Thyroid gland (tissue), 4 donors: ENCODE measurements at places on chromosomes 3 and 15.
A peak's percentile ranks its signal among the peaks of the same experiment; 100 is the strongest.

DNA sequence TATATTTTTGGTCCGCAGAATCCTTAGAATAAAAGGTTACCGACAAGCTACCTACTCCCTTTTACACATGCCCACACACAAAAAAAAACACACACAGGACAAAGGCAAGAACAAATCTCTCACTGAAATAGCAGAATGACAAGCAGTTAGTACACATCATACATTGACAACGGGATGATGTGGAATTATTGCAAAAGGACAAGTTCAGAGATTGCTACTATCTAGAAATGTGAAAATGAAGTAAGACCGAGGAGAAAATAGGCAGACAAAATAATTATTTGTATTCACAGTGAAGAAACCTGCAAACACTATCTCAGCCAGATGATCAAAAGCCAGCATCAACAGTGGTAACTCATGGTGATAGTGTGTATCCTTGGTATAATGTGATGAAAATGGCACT is 112.2 kb upstream of the C3orf80 start:
- DNase-seq = no peak

DNA sequence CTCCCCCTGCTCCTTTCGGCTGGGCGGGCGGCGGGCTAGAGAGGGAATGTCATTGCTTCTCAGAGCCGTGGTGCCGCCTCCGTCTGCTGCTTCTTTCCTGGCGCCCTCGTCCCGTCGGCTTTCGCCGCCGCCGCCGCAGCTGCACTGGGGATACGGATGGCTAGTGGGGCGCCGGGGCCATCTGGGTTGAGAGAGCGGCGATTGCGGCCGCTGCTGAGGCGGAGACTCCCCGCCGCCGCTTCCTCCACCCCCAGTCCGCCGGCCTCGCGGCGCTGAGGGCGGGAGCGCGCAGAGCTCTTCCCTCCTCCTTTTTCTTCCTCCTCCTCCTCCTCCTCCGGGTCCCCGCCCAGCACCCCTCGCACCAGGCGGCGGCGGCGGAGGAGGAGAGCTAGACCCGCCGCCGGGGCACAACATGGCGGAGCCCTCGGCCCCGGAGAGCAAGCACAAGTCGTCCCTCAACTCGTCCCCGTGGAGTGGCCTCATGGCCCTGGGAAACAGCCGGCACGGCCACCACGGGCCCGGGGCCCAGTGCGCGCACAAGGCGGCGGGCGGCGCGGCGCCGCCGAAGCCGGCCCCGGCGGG is at the start of gene STT3B:
Gene STT3B, plus strand, starts transcription at position 339 of the 582 bp plus-strand sequence. Its CDS starts 74 bp downstream, at position 413.
- peak; percentile 81 for DNase-seq

DNA sequence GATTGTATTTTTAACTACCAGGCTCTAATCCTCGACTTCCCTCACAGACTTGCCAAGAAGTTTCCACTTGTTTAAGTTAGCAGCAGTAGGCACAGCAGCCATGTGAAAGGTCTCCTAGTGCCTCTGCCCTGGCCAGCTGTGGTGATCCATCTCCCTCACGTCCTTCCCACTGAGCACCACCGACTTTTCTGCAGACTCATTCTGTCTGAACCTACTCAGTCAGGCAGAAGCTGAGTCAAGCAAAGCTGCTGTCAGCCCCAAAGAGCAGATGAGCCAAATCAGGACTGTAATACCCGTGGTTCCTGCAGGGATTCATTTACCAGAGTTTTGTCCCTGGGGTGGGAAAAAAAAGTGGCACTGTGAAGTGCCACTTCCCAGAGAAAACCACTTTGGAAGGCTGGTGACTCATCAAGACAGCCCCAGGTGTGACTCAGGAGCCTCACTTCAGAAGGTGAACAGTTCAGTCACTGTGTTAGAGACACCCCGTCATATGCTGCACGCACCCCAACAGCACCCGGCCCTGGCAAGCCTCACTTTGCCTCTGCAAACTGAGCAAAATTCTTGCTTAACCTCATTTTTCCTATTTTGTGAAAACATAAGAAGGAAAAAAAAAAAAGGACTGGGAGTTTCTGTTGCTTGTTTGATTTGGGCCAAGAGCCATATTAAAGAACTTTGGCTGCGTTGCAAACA is 76.0 kb downstream of the WWTR1 start:
- DNase-seq = peak; percentile 75

DNA sequence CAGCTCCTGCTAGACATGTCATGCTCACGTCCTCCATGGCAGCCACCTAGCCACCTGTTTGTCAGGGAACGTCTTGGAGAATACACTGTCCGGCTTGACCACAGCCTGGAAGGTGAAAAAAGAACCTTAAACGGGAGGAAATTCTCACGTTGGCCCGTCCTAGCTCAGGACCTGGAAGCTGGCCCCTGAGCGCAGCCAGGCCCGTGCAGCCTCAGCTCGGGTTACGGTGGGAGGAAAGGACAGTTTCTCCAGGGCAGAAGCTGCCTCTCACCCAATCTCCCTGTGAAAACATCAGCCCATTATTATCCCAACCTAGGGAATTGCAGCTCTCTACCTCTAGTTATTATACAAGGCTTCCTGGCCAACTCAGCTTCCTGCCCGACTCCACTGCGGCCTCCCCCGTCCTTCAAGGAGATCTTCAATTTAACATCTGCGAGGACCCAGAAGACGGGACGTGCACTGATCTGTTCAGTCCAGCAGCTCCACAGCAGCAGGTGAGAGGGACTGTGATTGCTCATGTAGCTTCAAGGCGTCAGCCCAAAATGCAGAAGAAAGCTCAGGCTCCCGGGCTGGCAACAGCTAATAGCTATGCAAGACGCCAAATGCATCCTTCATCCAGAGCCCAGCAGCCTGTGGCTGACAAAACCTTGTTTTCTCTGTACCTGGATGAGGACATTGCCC is 84.7 kb downstream of the ADAMTS17 start:
- DNase-seq = no peak

- no peak for DNase-seq
Observed at GRCh38 chr3:126798521-126798920, 94.5 kb downstream of the CHCHD6 start.
